ENCODE measurements at places on chromosomes 4 and X.
A peak's percentile ranks its signal among the peaks of the same experiment; 100 is the strongest.

GRCh38 chrX:105313596-105313995 lies 93.1 kb upstream of the TEX13A start:
- DNase-seq, result no peak

DNA sequence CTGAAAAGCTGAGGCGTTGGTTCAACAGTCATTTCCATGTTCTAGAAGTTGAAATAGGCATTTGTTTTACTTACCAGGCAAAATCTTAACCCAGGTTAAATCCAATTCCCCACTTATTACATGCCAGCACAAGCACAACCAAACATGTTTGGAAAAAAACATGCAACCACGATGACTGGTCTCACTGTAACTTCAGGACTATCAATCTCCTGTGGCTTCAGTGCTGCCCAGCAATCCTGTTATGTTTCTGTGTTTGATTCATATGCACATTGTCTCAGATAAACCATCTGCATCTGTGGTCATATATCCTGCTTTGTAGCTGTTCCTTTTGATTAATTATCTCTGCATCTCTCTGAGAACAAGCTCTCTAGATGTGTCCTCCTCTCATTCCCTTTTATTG lies 28.3 kb downstream of the PRDM8 start:
- DNase-seq, result no peak

DNA sequence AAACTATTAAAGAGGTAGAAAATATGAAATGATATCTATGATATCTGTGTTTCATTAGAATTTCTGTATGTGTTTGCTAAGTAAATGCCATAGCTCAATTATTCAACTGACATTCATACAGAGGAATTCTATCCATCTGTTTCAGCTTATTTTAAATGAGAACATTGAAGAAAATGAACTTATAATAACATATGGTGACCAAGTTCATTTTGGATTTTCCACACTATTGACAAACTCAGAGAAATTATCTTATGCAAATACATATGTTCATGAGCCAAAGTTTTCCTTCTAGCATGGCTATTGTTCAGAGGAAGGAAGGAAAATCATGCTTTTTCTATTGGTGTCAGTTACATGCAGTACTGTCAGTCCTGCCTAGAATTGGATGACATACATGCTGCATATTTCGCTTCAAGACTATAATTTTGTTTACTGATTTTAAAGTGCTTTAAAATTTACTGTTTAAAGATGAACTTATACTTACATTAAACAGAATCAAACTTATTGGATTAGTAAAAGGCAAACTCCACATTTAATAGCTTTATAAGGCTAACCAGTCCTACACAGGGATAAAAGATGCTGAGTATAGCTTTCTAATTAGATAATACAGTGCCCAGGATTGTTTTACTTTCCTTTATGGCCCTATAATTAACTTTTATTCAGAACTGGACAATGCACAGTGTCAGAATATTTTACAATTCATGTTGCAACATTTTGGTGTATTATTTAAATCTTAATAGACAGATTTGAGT lies 646.2 kb downstream of the TRAM1L1 start:
- no peak for DNase-seq

- no peak for DNase-seq
These were observed 135.3 kb upstream of the VCX2 start for GRCh38 chrX:8306291-8306925.

DNA sequence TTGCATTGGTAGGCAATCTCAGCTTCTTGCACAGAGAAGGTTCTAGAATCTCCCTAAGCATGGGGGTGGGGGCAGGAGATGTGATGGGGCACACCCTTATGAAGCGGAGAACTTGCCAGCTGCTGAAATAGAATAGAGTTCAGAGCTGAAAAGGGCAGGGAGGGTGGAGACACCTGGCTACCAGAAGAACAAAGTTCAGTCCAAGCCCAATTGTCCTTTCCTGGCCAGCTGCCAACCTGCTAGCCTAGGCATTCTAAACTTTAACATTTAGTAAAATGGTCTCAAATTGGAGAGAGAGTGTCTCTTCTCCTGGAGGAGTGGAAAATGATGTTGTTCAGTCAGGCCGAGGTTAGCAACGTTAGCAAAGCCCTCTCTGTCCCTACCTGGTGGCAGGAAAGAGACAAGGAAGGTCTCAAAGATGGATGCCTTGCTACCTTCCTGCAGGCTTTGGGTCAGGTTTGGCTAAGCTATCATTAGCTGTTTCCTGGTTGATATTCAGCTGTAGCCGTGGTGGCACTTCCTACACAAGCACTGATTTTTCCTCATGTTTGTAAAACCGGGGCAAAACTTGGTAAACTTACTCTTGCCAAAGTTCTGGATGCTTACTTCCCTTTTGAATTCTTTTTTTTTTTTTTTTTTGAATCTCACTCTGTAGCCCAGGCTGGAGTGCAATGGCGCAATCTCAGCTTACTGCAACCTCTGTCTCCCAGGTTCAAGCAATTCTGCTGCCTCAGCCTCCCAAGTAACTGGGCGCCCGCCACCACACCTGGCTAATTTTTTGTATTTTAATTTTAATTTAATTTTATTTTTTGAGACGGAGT lies 34.7 kb upstream of the NYX start:
- DNase-seq, result no peak

GRCh38 chrX:46444011-46444410 lies 101.2 kb downstream of the ZNF674 start:
- peak; percentile 32 for DNase-seq
